HTR-8/SVneo (cell line): ENCODE measurements at places on chromosomes 7 and 10.

DNA sequence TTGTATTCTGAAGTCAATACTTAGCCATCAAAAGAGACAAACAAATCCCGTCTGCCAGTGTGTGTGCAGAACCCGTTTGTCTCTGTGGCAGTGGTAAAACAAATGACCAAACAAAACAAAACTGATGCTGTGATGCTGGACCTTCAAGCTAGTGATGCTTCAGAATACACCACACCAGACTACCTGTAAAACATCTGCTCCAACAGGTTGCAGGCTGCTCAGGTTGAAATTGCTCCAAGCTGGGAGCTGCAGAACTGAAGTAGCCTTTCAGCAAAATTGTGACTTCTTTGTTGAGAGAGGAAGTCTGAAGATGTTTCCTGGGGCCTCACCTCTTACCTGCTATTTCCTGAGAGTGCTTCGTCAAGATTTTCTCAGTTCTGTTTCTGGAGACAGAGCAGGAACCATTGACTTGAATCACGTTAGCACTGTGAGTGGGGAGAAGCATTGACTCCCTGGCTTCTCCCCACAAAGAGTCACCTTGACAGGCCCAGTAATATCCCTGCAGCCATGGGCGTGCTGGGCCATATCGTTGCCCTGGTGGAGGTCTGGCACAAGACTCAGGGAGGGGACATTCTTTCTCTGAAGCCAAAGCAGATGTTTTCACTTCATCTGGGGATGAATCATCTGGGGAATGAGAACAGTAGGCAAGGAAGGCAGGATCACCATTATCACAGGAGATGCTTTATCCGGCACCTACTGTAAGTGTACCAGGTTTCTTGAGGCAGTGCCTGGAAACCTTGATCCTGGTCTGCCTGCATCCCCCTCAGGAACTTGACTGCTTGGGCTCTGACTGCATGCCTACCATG, 80.2 kb downstream of the RBM20 start:
- no peak for DNase-seq

- DNase-seq = no peak
Measured at GRCh38 chr10:85978566-85979358, 387.8 kb downstream of the GRID1 start.

DNA sequence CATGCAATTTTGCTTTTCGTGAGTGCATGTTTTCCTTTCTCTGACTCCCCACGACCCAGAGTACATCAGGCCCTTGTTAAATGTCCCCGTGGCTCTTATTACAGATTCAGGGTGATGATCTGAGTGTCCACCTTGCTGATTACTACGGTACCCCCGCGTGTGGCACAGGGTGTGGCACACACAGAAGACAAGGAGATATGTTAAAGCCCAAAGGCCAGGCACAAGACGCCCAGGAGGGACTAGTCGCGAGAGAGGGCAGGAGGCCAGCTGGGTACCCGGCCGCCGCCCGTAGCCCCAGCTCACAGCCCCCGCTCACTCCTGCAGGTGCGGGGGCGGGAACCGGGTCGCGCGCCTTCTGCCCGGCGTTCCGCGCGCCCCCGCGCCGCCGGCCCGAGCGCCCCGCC, 281 bp upstream of the EXOC6 start:
- DNase-seq = no peak

GRCh38 chr7:29262191-29262917, 67.8 kb downstream of the CHN2 start:
- DNase-seq = no peak

- DNase-seq = no peak
Measured at GRCh38 chr10:13678101-13678843, 91.5 kb downstream of the PRPF18 start.

GRCh38 chr10:86372119-86372783, 5.7 kb upstream of the GRID1 start:
- DNase-seq = no peak

- no peak for DNase-seq
Measured at GRCh38 chr7:106870983-106871410, 5.9 kb downstream of the PIK3CG start.

DNA sequence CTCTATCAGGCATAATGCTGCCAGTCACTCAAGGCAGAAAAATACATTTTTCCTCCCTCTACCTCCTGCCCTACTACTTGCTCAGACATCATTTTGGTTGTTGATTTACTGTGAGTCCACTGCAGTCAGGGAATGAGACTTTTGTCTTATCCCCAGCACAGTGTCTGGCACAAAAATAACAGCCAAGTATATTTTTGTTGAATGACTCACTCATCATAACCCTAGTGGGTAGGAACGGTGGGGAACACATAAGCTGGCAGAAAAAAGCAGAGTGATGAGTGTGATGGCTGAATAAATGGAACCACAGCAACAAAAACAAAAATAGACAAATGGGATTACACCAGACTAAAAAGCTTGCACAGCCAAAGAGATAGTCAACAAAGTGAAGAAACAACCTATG, 65.8 kb upstream of the LAMB4 start:
- no peak for DNase-seq

GRCh38 chr10:58137813-58138212, 129.9 kb downstream of the IPMK start:
- no peak for DNase-seq

DNA sequence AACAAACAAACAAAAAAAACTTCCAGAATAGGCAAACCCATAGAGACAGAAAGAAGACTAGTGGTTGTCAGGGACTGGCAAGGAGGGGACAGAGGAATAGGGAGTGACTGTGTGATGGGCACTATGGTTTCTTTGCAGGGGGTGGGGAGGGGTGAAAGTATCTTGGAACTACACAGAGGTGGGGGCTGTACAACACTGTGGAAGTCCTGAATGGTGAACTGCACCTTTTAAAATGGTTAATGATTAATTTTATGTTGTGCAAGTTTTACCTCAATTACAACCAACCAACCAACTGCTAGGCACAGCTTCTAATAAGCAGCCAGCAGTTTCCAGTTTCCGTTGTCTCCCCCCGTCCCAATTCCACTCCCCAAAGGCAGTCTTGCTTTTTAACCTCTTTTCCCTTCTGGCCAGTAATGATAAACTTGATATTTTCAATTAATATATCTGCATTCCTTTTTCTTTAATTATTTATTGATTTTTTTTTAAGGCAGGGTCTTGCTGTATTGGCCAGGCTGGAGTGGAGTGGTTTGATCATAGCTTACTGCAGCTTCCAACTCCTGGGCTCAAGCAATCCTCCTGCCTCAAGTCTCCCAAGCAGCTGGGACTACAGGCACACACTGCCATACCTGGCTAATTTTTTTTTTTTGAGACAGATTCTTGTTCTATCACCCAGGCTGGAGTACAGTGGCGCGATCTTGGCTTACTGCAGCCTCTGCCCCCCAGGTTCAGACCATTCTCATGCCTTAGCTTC, 46.8 kb downstream of the HIP1 start:
- no peak for DNase-seq

GRCh38 chr10:112851588-112852211, 98.3 kb upstream of the TCF7L2 start:
- no peak for DNase-seq
